ENCODE measurements at places on chromosomes 16 and 17.

GRCh38 chr17:75722076-75722475 is 817 bp downstream of the ITGB4 start:
- no peak for DNase-seq

DNA sequence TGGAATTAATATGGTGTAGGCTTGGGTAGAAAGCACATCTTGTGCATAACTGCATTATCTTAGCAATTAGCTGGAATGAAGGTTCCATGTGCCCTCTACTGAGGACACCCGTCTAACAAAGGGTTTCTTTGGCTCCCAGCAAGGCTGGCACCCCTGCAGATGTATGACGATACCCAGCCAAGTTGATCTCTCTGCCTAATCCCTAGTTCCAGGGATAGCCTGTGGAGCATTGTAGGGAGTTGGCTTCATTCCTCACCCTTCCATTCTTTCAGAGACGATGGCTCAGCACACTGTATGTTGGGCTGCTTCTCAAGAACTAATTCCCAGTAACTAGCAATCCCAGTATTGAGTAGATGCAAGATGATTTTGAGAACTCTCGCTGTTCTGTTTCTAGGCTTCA is 182.5 kb downstream of the SNX29 start:
- no peak for DNase-seq

GRCh38 chr17:11074451-11074850 is 166.6 kb upstream of the SHISA6 start:
- DNase-seq: no peak

- no peak for DNase-seq
Observed at GRCh38 chr16:88805340-88805715, 1.7 kb downstream of the CDT1 start.

DNA sequence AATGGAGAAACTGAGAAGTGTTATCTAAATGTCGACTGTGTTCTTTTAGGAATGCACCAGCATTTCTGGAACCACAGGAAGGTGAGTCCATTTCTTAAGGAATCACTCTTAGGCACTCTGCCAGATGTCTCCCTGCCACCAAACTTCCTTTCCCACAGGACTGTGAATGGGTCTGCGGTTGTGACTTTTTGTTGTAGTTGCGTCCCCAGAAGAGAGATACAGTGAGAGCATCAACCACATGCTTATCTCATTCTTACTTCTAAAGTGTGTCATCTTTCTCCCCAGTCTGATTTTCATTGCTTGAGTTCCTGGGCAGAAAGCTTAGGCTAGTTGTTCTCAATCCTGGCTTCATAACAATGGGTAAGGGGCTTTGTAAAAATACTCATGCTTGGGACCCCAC is 13.4 kb downstream of the ITPRIPL2 start:
- DNase-seq: no peak

GRCh38 chr16:21990381-21990944 is 10.5 kb downstream of the PDZD9 start:
- no peak for DNase-seq

DNA sequence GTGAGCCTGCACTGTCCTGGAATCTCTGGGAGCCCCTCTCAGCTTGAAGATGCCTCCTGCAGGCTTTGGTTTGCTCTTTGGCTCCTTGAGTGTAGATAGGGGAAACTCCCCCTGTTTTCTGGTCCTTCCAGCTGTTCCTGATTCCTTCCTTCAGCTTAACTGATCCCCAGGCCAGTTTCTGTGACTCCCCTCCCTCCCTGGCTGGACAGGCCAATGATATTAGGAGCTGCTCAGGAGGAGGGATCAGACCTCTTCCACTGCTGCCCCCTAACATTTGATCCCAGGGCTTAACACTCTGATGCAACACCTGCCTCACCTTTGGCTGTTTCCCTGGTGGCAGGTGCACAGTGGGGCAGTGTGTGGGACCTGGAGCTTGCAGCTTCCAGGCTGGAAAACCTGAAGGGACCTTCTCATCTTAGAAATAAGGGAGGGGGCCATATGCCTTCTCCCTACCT is at the start of gene TAC4:
Gene TAC4, minus strand, starts transcription at position 51 of the 455 bp plus-strand sequence. CDS start 52 bp downstream, outside the sequence.
- DNase-seq: no peak
